ENCODE measurements at places on chromosomes 7 and 10.
A peak's percentile ranks its signal among the peaks of the same experiment; 100 is the strongest.

DNA sequence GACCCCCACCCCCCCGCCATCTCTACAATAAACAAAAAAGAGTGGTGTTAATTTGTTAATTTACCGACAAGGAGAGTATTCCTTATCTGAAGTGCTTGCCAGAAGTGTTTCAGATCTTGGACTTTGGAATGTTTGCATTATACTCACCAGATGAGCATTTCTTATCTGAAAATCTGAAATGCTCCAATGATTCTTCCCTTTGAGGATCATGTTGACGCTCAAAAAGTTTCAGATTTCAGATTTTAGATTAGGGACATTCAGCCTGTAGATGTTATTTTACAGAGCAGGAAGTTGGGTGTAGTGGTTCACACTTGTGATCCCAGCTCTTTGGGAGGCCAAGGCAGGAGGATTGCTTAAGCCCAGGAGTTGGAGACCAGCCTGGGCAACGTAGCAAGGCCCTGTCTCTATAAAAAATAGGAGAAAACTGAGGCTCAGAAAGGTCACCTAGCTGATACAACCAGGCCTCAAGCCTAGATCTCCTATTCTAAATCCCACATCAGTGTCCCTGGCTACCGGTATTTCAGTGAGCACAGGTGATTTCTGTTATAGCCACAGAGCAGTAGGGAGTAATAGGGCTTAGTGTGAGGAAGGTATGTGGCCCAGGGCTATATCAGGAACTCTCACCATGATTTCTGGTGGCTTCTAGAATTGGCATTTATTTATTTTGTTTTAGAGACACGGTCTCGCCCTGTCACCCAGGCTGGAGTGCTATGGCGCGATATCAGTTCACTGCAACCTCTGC is 35.4 kb downstream of the TMEM120A start:
- DNase-seq: no peak
- peaks cover 28% of the 10 kb centered on the region for H3K4me1 ChIP-seq
- H3K27ac ChIP-seq: no peak overlapping the region
- H3K4me3 ChIP-seq: no peak overlapping the region
- H3K36me3 ChIP-seq: peaks cover 2% of the 10 kb centered on the region
- H3K27me3 ChIP-seq: no peaks in the 10 kb centered on the region

GRCh38 chr10:37314350-37314749 is 189.0 kb downstream of the ANKRD30A start:
- no peak overlapping the region for H3K27ac ChIP-seq
- H3K27me3 ChIP-seq: no peaks in the 10 kb centered on the region
- no peak overlapping the region for H3K4me3 ChIP-seq
- no peaks in the 10 kb centered on the region for H3K4me1 ChIP-seq
- DNase-seq: no peak
- no peaks in the 10 kb centered on the region for H3K36me3 ChIP-seq

GRCh38 chr7:44142028-44142427 is 896 bp upstream of the MYL7 start:
- no peaks in the 10 kb centered on the region for H3K36me3 ChIP-seq
- H3K4me3 ChIP-seq: no peak overlapping the region
- no peak overlapping the region for H3K27ac ChIP-seq
- DNase-seq: no peak

DNA sequence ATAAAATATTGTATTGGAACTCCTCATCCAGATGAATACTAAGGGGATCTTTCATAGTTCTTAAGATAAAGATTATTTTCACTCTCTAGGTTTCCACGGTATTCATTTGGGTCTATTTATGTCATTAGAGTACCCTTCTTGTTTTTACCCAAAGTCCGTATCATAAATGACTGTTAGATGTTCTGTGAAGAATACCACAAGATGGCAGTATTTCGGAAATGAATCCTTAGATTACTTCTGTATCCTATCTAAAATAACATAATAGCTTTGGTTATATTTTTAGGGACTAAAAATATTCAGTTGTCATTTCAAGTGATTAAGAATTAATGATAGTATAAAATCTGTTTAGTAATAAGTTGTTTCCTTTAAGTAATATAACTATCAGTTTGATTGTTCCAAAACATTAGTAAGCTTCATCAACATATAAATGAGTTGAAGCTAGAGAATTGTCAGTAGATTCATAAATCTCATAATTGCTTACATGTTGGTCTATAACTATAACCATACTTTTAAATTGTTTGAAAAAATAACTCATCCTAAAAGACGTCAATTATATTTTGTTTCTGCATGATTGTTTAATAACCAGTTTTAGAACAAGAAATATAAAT is 337.5 kb upstream of the KCND2 start:
- no peaks in the 10 kb centered on the region for H3K36me3 ChIP-seq
- H3K27me3 ChIP-seq: no peaks in the 10 kb centered on the region
- no peaks in the 10 kb centered on the region for H3K4me1 ChIP-seq
- DNase-seq: peak; percentile 5
- no peak overlapping the region for H3K4me3 ChIP-seq

DNA sequence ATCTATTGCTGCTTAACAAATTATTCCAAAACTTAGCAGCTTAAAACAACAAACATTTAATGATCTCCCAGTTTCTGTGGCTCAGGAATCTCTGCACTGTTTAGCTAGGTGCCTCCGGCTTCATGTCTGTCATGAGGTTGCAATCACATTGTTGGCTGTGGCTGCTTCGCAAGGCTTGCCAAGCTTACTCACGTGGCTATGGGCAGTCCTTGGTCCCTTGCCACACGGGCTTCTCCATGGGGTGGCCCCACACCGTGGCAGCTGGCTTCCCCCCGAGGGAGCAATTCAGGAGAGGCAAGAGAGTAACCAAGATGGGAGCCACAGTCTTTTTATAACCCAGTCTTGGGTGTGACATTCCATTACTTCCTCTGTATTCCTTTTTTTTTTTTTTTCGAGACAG is 67.4 kb downstream of the NEURL1 start:
- no peak overlapping the region for H3K4me3 ChIP-seq
- H3K27ac ChIP-seq: no peak overlapping the region
- no peaks in the 10 kb centered on the region for H3K36me3 ChIP-seq
- H3K4me1 ChIP-seq: no peaks in the 10 kb centered on the region
- H3K27me3 ChIP-seq: peaks cover 73% of the 10 kb centered on the region

DNA sequence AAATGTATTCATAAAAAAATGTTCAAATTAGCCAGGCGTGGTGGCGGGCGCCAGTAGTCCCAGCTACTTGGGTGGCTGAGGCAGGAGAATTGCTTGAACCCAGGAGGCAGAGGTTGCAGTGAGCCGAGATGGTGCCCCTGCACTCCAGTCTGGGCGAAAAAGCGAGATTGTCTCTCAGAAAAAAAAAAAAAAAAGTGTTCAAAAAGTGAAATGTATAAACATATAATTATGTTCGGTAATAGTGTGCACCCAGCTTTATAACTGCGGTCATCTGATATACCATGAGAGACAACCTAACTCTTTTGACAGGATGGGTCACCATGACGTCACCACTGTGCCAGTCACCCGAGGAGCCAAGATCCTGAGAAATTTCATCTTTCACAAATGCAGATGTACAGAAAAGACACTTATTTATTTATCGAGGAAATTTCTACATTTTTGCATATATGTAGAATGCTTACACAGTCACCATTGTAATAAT is 594 bp upstream of the RP9 start:
- peak overlapping the region; percentile 87 for H3K4me3 ChIP-seq
- DNase-seq: no peak
- H3K4me1 ChIP-seq: peaks cover 8% of the 10 kb centered on the region
- H3K27ac ChIP-seq: no peak overlapping the region

- H3K36me3 ChIP-seq: no peaks in the 10 kb centered on the region
- H3K4me1 ChIP-seq: no peaks in the 10 kb centered on the region
- H3K4me3 ChIP-seq: no peak overlapping the region
- DNase-seq: no peak
Measured at GRCh38 chr10:59675812-59676211, 33.8 kb downstream of the SLC16A9 start.

GRCh38 chr7:24411226-24411625 is 127.2 kb downstream of the NPY start:
- no peak overlapping the region for H3K4me3 ChIP-seq
- no peak for DNase-seq
- H3K27me3 ChIP-seq: no peaks in the 10 kb centered on the region
- H3K4me1 ChIP-seq: no peaks in the 10 kb centered on the region
- H3K36me3 ChIP-seq: no peaks in the 10 kb centered on the region
- H3K27ac ChIP-seq: no peak overlapping the region

DNA sequence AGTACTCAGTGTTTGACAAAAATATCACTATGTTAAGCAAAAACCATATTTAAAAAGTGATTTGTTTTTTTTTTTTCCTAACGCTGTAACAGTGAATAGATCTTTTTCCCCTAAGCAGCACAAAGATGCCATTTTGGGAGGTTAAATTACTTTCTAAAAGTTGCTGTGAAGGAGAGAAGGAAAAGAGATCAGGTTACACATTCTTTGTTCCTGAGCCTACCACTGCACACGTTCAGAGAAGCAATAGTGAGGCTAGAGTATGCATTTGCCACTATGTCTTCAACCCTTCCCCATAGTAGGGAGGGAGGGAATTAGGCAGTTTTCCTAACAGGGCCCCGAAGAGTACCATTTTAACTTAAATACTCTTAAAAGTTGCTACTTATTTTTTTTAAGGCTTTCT is 38.9 kb downstream of the BMPR1A start:
- H3K27me3 ChIP-seq: no peaks in the 10 kb centered on the region
- H3K36me3 ChIP-seq: no peaks in the 10 kb centered on the region
- H3K27ac ChIP-seq: peak overlapping the region; percentile 25
- no peak overlapping the region for H3K4me3 ChIP-seq
- peak; percentile 88 for DNase-seq
- peaks cover 13% of the 10 kb centered on the region for H3K4me1 ChIP-seq

- no peaks in the 10 kb centered on the region for H3K36me3 ChIP-seq
- peaks cover 13% of the 10 kb centered on the region for H3K4me1 ChIP-seq
- no peak overlapping the region for H3K4me3 ChIP-seq
Measured at GRCh38 chr7:112081778-112082177, 124.4 kb downstream of the DOCK4 start.

- peaks cover 18% of the 10 kb centered on the region for H3K4me1 ChIP-seq
- H3K27me3 ChIP-seq: no peaks in the 10 kb centered on the region
- H3K4me3 ChIP-seq: peak overlapping the region; percentile 46
- H3K27ac ChIP-seq: no peak overlapping the region
Measured at GRCh38 chr7:50781381-50782293, 1.1 kb downstream of the GRB10 start.

GRCh38 chr10:88194961-88195367 is 331.5 kb downstream of the PTEN start:
- H3K27me3 ChIP-seq: no peaks in the 10 kb centered on the region
- DNase-seq: no peak
- no peaks in the 10 kb centered on the region for H3K4me1 ChIP-seq
- H3K36me3 ChIP-seq: no peaks in the 10 kb centered on the region
- no peak overlapping the region for H3K27ac ChIP-seq

DNA sequence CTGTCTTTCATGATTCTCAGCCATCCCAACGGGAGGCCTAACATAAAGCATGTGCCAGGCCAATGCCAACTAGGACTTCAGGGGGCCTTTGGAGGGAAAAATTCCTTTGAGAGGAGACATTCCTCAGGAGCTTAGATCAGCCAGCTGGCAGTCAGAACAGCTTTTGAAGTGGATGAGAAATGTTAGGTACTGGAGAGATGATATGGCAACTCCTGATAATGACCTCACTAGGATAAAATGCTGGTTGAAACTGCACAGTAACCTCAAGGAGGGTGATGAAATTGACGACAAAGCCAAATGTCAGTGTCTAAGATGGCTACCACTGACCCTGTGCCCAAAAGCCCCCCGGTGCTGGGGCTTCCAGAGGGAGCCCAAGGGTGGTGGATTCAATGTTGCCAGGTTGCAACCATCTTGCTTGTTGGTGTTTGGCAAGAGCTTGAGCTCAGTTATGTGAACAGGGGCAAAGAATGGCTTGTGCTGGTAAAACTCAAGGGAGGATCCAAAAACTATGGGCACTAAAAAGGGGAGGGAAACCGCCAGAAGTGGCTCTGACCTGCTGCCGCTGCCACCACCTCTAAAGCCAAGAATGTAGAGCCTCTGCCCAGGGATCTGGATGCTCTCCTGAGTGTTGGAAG is 121.2 kb downstream of the UBE2H start:
- peak overlapping the region; percentile 20 for H3K4me3 ChIP-seq
- peak overlapping the region; percentile 95 for H3K27ac ChIP-seq
- H3K36me3 ChIP-seq: peaks cover 4% of the 10 kb centered on the region
- H3K4me1 ChIP-seq: peaks cover 35% of the 10 kb centered on the region

- peaks cover 49% of the 10 kb centered on the region for H3K36me3 ChIP-seq
- DNase-seq: no peak
- H3K27ac ChIP-seq: no peak overlapping the region
- no peaks in the 10 kb centered on the region for H3K27me3 ChIP-seq
- H3K4me1 ChIP-seq: no peaks in the 10 kb centered on the region
- no peak overlapping the region for H3K4me3 ChIP-seq
Measured at GRCh38 chr7:73570521-73570920, 7.9 kb downstream of the TBL2 start.

- no peak overlapping the region for H3K27ac ChIP-seq
- DNase-seq: peak; percentile 20
- H3K36me3 ChIP-seq: peaks cover 3% of the 10 kb centered on the region
- H3K4me3 ChIP-seq: no peak overlapping the region
- no peaks in the 10 kb centered on the region for H3K27me3 ChIP-seq
Measured at GRCh38 chr10:24694086-24694485, 29.6 kb downstream of the ARHGAP21 start.

- H3K36me3 ChIP-seq: no peaks in the 10 kb centered on the region
- H3K4me3 ChIP-seq: no peak overlapping the region
- no peaks in the 10 kb centered on the region for H3K4me1 ChIP-seq
- no peak overlapping the region for H3K27ac ChIP-seq
- H3K27me3 ChIP-seq: no peaks in the 10 kb centered on the region
- no peak for DNase-seq
Measured at GRCh38 chr10:12921163-12921562, 80.3 kb downstream of the CCDC3 start.

- peaks cover 20% of the 10 kb centered on the region for H3K4me1 ChIP-seq
- no peaks in the 10 kb centered on the region for H3K36me3 ChIP-seq
- DNase-seq: peak; percentile 68
- no peaks in the 10 kb centered on the region for H3K27me3 ChIP-seq
- H3K27ac ChIP-seq: peak overlapping the region; percentile 15
Measured at GRCh38 chr7:39616138-39616537, 7.2 kb upstream of the RALA start.

- no peak overlapping the region for H3K27ac ChIP-seq
- DNase-seq: peak; percentile 62
- H3K36me3 ChIP-seq: no peaks in the 10 kb centered on the region
- no peak overlapping the region for H3K4me3 ChIP-seq
- H3K27me3 ChIP-seq: no peaks in the 10 kb centered on the region
- H3K4me1 ChIP-seq: peaks cover 6% of the 10 kb centered on the region
Measured at GRCh38 chr10:110865186-110865808, 6.4 kb upstream of the PDCD4 start.

DNA sequence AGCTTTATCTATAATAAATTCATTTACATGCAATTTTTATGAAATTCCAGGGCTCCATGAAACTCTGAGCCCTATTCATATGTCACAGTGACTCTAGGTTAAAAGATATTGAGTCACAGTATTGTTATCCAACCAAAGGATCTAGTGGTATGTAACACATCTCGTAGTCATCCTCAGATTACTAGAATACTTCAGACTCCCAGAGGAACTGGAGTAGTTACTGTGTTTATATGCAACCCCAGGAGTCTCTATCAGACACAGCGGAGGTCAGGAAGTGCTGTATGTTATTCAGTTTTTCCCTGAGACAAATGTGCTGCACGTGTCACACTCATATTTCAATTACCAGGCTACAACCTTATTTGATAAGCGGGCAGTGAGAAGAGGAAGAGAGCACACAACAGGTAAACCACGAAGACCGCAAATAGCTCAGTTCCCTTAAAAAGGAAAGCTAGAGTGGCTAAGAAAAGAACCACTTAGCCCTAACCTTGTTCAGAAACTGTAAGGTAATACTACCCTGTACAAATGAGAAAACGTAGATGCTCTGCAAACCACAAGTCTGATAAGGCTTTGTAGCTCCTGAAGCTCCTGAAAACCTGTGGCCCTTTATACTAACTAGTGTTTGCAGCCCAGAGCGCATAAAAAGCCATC is 114.0 kb upstream of the CNTNAP2 start:
- H3K4me3 ChIP-seq: no peak overlapping the region
- DNase-seq: no peak
- no peaks in the 10 kb centered on the region for H3K27me3 ChIP-seq
- no peaks in the 10 kb centered on the region for H3K4me1 ChIP-seq
